ENCODE measurements at places on chromosomes 6 and 20.

- no peak for DNase-seq
Observed at GRCh38 chr20:38559764-38560163, 21.2 kb upstream of the ADIG start.

- no peak for DNase-seq
Observed at GRCh38 chr20:17859616-17860232, 108.9 kb downstream of the SNX5 start.

DNA sequence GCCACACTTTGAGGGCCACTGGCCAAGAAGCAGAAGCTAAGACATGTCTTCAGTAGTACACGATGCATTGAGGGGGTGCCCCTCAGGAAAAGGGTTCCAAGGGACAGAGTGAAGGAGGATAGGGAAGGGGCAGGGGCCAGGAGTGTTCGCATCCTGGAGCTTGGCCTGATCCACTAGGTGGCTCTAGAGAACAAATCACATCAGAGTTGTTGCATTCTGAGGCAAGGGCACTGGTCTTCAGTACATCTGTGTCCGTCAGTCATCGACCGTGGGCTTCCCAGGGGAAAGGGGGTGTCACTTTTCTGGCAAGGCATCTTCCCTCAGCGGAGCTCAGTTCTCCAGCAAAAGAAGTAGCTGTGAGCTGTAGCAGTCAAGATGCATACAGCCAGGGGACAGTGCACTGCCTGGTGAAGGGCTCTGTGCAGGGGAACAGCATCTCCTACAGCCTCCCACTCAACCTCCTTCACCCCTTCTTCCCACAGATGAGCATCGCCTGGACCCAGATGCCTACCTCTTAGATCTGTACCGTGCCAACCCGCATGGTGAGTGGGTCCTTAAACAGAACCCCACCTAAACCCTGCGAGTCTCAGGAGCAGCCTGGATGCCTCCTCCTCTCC is 47.8 kb downstream of the ARHGAP40 start:
- no peak for DNase-seq

DNA sequence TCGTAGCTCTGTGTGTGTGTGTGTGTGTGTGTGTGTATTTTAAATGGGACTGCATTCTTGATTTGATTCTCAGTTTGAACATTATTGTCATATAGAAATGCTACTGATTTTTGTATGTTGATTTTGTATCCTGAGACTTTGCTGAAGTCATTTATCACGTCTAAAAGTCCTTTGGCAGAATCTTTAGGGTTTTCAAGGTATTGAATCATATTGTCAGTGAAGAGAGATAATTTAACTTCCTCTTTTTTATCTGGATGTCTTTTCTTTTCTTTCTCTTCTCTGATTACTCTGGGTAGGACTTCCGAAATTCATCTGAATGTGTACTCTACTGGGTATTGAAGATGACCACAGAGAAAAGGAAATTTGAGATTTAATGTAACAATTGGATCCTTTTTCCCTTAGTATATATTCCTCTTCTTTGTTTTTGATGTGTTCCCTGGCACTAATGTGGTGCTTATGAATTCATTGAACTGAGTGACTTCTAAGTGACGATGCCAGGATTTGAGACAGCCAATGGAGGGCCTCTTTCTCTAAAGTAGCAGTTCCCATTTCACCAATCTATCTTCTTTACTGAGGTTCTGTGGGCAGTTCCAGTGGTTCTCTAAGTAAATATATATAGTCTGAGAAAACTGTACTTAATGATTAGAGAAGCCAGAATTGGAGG is 47.6 kb downstream of the TNFAIP3 start:
- no peak for DNase-seq

DNA sequence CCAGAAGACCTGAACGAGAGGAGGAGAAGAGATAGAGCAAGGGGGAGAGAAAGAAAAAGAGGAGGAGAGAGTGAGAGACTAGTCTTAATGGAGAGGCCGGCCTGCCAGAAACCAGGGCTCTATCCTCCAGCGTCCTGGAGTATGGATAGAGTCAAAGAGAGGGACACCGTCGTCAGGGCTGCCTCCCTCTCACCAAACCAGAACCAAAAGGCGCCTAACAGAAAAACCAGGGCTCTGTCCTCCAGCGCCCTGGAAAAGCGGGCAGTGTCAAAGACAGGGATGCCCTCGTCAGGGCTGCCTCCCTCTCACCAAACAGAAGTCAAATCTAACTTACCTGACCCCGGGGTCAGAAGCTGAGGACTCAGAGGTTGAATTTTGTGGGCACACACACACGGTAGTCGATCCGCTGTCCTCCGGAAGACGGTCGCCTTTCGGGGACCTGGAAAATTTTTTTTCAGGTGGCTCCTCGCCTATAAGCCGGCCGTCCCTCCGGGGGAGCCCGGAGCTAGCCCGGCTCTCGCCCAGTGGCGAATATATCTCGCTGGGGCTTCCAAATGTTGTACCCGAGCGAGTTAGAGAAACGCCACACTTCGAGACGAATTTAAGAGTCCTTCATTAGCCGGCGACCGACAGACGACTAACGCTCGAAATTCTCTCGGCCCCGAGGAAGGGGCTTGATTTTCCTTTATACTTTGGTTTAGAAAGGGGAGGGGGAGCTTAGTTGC is 148.2 kb downstream of the TRIM27 start:
- no peak for DNase-seq

DNA sequence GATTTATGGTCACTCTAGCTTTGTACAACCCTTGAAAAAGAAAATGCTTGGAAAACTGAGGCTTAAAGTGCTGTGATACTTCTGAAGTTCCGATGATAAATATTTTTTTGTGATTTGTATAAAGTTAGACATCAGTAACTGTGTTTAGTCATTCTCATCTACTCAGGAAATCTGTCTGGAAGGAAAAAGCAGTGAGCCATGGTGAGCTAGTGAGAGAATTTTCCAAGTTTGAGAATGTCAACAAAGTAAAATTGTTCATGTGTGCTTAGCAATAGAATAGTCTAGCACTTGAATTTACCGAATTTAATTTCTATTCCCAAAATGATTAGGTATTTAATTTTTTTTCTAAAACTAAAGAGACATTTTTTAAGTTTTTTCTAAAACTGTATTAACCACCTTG is 41.3 kb upstream of the PLCB4 start:
- no peak for DNase-seq

DNA sequence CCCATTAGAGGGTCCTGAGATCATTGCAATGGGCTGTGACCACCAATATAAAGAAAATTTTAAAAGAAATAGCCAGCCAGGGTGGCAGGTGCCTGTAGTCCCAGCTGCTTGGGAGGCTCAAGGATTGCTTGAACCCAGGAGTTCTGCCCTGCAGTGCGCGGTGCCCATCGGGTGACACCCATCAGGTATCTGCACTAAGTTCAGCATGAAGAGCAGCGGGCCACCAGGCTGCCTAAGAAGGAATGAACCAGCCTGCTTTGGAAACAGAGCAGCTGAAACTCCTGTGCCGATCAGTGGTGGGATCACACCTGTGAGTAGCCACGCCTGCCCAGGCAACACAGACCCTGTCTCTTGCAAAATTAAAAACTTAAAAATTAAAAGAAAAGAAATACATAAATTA is 102.5 kb upstream of the FOXC1 start:
- DNase-seq, result no peak

DNA sequence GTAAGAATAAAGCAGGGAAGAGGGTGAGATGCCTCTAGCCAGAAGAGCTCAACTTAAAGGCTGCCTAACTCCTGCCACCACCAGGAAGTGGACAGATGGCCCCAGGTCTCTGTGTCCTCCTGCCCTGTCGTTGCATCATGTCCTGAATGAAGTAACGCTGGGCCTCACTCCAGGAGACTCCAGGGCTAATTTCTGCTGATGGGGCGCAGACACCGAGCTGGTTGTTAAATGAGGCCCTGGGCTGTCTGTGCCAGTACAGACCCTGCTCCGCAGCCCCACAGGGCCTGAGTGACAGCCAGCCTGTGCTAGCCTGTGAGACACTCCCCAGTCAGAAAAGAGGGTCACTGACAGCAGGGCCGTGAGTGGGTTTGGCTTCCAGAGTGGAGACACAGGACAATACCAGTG is 6.5 kb downstream of the IP6K3 start:
- DNase-seq, result no peak

DNA sequence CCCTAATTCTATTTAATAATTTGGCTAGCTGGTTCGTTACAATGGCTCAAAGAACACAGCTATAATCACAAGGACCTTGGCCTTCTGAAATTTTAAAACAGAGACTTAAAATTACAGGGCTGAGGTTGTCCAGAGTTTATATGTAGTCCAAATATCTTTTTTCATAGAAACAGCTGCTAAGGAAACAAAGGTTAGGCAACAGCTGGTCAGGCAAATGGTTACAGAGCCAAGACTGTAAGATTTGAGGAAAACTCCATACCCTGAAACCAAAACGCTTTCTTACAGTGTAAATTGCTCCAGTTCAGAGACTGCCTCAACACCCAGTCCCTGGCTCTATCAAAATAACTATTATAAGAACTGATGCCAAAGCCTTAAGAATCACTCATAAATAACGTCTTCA is 9.7 kb upstream of the ARHGAP18 start:
- DNase-seq, result no peak

DNA sequence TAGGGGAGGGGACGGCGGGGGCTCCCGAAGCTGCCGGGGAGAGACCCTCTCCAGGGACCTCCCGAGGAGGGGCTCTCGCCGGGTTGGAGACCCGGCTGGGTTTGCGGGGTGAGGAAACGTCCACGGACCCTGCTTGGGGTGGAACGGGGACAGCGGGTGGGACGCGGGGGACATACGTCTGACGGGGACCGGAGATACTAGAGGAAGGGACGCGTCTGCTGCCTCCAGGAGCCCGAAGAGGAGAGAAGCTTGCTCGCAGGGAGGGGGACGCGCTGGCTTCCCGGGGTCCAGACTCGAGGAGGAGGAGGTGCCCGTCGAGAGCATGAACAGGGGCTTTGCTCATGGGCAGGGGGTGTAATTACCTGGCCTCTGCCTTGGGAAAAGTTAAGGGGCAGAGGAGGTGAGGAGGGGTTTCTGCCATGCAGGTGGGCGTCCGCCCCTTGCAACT is 593 bp downstream of the DNMT3B start:
- no peak for DNase-seq

DNA sequence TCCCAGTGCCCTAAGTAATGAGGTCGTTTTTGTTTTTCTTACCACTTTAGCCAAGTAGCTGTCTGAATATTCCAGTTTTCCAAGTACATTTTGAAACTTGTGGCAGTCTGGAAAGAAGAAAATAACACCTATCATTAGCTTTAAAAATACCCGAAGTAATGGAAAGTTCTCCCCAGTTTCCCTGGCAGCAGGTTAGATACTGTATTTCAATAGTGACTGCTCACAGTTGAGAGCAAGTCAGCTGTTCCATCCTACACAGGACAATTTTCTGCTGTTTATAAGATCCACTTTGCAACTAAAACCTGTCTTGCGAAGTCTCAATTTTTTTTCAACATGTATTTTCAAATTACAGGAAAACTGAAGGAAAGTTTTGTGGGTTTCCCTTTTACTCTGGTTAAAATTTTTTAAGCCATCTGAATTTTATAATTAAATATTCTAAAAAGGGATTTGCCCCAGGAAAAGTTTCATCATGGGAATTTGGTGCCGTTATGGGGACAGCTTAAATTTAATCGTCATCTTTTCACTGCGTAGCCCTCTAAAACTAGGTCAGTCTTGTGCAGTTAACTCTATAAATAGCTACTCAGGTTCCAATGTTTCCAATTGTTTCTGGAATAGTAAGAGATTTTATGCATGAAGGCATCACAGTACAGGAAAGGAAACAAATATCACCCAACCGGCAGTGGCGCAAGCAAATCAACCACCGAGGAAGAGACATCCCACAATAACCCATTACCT is 96.9 kb downstream of the MBOAT1 start:
- DNase-seq, result no peak

DNA sequence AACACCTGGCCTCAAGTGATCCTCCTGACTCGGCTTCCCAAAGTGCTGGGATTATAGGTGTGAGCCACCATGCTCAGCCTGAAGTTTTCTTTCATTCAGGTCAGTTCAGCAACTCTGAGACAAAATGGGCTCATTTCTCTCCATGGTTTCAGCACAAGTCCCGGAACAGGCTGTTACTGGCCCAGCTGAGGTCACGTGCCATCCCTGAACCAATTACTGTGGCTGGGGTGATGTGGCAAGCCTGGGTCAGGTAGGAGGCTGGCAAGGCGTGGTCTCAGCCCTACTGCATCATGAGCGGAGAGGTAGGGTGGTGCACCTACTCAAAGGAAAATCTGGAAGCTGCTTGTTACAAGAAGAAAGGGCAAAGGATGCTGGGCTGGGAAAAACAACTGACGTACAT is 326.4 kb downstream of the KIF16B start:
- no peak for DNase-seq

GRCh38 chr6:34484899-34485298 is 19.0 kb downstream of the PACSIN1 start:
- no peak for DNase-seq

DNA sequence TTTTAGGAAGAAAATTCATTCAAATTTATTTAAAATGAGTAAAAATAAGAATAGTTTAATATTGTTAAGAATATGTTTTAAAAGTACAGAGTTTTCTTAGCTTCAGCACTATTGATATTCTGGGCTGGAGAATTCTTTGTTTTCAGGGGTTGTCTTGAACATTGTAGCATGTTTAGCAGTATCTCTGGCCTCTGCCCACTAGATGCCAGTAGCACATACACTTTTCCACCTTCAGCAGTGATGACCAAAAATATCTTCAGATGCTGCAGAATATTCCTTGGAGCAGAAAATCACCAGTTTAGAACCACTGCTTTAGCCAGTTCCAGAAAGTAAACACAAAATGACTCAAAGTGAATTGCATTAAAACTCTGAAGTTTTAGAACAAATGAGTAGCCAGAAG is 19.4 kb upstream of the SDHAF4 start:
- no peak for DNase-seq

DNA sequence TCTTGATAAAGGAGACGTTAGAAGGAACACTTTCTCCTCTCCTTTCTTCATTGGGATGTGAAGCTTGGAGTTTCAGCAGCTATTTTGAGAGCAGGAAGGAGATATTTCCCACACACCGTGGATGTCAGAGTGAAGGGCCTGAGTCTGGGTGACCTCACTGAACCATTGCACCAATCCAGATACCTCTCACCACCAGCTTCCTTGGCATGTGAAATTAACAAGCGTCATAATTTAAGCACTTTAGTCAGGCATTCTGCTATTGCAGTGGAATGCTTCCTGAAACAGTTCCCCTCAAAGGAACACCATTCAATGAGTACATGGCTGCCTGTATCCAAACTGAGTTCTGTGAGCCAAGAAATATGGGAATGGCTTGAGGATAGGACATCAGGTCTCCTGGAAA is 83.7 kb downstream of the CHMP4B start:
- DNase-seq, result no peak

GRCh38 chr6:107290491-107290890 is 168.9 kb downstream of the PDSS2 start:
- DNase-seq, result no peak

DNA sequence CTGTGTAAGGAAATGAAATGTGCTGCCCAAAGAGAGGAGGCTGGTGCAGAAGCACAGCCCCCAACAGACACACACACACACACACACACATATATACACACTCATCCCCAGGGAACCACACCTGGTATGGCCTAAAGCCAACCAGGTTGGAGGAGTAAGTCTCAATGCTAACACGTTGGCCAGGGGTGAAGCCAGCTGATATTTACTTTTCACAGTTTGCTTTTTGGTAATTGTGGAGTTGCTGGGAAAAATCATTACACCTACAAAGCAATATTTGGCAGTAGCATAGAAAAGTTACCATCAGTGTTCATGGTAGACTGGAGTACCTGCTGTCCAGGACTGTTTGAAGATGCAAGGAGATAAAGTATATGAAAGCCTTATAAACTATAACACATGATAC is 50.3 kb upstream of the NAA20 start:
- no peak for DNase-seq

All from right renal cortex interstitium (tissue), 3 donors.